Stimulated activated CD4-positive, alpha-beta T cell treated with anti-CD3 and anti-CD28 coated beads, Interleukin-1b, Interleukin-23, amount 100 ng/mL, for 24 hours (primary cell): ENCODE measurements at places on chromosomes 7 and 10.

- no peak for DNase-seq
Observed at GRCh38 chr7:116630357-116630756, 41.6 kb upstream of the MET start.

GRCh38 chr10:24449321-24449740 lies 240.4 kb downstream of the KIAA1217 start:
- no peak for DNase-seq

DNA sequence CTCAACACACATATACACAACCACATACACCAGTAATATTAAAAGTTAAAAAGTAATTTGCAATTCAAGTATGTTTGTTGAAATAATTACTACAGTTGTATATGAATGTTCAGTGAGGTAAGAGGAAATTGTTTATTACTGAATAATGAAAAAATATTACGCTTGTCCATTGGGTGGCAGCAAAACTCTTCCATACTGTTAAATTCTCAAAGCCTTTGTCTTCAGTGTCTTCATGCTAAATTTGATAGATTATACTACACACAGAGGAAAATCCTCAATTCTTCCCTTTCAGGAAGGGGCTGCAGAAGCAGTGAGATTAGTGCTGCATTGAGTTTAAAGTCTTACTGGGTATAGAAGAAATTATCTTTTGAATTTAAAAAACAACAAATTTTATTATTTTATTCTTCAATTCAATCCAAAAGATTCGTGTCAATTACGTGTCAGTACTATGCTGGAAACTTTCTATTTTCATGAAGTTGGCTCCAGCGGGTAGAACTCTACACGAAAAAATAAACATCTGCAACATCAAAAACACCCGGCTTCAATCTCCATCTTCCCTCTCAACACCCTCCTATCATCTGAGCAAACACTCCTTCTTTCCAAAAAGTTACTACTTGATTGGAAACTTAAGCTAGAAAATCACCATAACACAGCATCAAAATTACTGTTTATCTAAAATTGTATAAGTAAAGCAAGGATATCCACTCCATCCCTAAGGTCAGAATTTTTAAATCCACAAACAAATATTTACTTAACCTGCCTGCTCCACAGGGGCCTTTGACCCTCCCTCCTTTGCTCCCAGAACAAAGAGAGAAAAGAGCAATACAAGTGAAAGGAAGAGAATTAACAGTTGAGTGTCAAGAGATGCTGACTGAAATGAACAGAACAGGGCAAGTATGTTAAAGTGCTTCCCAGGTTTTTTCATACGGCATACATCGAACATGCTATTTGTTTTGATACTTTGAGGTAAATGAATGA lies 37.0 kb upstream of the TES start:
- no peak for DNase-seq

- no peak for DNase-seq
Observed at GRCh38 chr7:134834689-134835462, 55.4 kb downstream of the CALD1 start.

DNA sequence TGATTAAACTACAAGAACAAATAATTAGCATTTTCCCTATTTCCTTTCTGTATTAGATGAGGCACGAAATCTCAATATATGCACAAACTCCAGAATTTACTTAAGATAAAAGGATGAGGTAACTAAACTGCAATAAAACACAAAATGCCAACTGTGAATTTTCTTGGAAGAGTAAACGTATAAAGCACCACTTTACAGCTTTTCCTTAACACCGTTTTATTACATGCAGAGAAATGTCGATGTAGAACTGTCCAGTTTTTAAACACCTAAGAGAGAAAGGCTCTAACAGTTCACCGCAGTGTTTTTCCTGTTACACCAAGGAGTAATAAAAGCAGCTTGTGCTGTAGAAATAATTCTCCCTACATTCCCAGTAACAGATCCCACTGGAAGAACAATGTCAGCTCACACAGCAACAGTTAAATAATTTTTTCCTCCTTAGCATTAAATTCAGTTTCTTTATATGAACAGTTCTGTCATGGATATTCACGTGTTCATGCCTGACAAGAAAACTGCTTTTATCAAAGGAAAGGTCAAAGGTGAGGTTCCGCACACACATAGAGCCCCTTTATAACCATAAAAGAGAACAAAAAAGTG lies 52.0 kb downstream of the MINDY3 start:
- no peak for DNase-seq

DNA sequence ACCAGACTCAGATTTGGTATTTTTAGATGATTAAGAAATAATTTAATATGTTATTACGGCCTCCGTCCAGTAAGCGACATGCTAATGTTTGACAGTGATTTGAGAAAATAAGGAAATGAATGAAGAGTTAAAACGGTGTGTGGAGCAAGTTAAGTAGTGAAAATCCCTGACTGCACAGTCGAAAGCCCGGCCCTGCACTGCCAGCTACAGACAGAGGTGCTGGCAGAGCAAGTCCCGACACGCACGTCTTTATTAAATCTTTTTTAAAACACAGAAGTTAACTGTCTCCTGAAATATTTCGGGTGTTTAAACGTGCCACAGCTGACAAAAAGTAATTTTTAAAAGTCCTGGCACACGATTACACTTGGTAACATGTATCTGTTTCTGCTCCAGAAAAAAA lies 293.4 kb upstream of the RNF32 start:
- no peak for DNase-seq

DNA sequence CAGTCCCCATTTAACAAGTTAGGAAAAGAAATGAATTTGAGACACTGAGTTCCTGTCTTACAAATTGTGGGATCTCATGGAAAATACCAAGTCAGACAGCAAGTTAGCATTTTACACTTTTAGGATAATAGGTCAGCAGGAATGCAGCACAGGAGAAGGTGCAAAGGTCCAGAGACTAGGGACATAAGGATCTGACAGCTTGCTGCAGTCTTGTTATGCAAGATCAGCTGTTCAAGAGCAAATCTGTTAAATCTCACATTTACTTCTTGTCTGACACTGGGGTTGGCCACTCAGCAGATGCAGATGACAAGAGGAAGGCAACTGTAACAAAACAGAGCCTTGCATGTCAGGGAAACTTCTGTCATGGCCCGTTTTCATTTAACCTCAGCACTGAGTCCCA lies 239.6 kb downstream of the PHF14 start:
- no peak for DNase-seq

- no peak for DNase-seq
Observed at GRCh38 chr10:1724921-1725488, 12.3 kb downstream of the ADARB2 start.

GRCh38 chr10:58517491-58518355 lies 5.1 kb downstream of the BICC1 start:
- DNase-seq: no peak

GRCh38 chr7:43849047-43849446 lies 20.3 kb downstream of the MRPS24 start:
- no peak for DNase-seq

GRCh38 chr10:85548034-85548433 lies 818.6 kb downstream of the GRID1 start:
- no peak for DNase-seq

GRCh38 chr10:18140149-18140956 lies at the start of gene CACNB2:
Gene CACNB2, plus strand, starts transcription at chr10:18140424.
- DNase-seq: no peak

GRCh38 chr10:63042256-63042655 lies 90.9 kb upstream of the NRBF2 start:
- no peak for DNase-seq

DNA sequence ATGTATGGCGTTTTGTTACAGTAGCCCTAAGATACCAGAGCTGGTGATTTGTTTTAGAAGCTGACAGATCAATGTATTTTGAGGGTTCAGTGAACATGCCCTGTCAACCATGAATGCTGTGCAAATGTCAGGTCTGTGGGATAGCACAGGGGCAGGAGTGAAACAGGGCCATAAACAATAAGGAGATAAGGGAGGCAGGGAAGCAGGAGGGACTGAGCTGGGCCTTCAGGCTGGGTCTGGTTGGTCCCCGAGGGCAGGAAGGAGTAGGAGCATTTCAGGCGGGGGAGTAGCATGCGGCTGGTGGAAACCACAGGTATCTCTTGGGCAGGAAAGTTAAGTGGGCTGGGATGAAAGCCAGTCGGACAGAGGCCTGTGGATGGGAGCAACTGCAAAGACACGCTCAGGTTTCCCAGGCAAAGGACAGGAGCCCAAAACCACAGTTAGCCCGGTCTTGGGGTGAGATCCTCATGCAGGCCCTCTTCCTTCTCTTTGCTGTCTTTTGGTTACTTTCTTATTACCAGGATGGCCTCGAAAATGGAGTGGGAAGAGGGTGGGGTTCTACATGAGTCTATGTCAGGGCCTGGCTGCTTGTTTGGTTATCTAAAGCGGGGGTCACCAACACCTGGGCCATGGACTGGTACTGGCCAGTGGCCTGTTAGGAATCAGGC lies 69.5 kb upstream of the SEPHS1 start:
- no peak for DNase-seq

GRCh38 chr10:86756511-86757112 lies at the start of gene BMPR1A:
Gene BMPR1A, plus strand, starts transcription at chr10:86756619. Its CDS starts 119,400 bp downstream, at chr10:86876019.
- no peak for DNase-seq

DNA sequence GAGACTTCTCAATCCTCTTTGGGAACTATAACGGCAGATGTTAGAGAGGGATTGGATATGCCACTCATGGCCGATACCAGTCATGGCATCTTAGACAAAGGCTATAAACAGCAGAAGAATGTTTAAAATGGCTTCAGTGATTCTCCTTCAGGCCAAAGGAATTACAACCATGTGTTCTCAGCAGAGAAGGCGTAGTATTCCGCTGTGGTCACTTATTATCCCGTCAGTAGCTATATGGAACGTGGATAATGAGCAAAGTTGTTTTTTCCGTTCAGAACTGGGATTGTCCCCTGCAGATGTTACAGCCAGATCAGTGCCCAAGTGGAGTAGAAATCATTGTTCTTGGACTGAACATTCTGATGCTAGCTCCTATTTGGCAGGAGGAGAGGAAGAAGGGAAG lies 43.1 kb downstream of the TEX36 start:
- no peak for DNase-seq

DNA sequence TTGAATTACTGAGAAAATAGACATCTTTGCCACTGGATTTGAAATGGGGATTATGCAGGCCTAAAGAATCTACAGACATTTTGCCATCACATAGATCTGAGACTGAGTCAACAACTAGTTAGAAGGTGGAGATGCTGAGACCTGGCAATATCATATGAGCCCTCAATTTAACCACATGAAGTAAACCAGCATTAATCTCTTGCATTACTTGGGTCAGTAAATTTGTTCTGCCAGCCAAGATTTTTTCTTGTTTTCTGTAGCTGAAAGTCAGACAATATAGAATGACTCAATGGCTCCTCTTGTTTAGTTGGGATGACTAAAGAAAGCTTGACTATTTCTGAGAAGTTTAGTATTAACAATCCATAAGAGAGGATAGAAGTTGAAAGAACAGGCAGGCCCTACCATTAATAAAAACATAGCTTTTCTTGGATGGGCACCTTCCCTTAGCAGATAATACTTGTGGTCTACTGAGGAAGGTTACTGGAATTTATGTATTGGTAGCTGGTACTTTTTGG lies 396.7 kb upstream of the SORCS1 start:
- DNase-seq: no peak

- no peak for DNase-seq
Observed at GRCh38 chr10:6609625-6610024, 29.5 kb upstream of the PRKCQ start.

- peak; percentile 44 for DNase-seq
Observed at GRCh38 chr7:143240291-143241168, 18.7 kb downstream of the TAS2R40 start.

DNA sequence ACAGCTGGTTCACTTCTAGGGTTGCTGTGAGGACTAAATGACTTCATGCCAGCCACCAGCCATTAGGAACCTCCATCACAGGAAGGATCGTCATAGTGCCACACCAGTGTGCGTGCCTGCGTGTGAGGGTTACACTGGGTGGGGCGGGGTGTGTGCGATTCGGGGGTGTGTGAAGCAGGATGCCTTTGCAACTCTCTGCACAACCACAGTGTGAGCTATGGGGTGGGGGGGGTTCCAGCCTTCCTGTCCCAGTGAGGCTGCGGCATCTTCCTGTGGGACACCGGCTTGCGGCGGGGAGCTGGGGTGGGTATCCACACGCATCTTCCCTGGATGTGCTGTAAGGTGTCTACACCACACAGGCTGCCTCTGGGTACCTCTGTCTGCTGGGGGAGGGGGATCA lies 6.9 kb upstream of the ELFN1 start:
- no peak for DNase-seq

GRCh38 chr10:19964625-19965024 lies 148.4 kb downstream of the PLXDC2 start:
- no peak for DNase-seq

DNA sequence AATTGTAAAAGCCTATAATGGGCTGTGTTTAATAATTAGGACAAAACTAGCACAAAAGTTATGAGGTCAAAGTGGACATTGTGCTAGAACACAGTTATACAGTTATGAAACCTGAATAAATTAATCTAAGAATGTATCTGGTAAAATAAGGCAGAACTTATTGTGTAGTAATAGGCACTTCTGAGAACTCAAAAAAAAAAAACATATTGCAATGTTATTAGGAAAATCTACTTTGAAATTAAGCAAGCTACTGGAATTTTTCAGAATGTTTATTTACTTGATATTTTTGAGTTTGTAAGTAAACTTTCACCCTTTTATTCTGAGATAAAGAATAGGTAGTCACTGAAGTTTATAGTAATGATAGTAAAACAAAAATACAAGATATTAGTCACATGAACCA lies 135.8 kb upstream of the ABCB5 start:
- no peak for DNase-seq

DNA sequence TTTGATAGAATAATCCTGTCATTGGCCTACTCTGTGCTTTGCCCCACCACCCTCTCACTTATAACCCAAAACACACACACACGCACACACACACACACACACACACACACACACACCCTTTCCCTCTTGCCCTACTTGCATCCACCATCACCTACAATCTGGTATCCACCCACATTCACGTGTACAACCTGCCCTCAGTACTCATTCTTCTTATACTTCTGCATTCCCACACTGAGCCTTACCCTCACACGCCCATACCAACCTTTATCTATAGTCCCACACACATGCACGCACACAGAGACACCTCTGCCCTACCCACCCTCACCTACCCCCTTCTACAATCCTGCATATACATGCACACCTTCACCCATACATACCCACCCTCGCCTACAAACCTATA lies 10.8 kb upstream of the SRI start:
- no peak for DNase-seq

DNA sequence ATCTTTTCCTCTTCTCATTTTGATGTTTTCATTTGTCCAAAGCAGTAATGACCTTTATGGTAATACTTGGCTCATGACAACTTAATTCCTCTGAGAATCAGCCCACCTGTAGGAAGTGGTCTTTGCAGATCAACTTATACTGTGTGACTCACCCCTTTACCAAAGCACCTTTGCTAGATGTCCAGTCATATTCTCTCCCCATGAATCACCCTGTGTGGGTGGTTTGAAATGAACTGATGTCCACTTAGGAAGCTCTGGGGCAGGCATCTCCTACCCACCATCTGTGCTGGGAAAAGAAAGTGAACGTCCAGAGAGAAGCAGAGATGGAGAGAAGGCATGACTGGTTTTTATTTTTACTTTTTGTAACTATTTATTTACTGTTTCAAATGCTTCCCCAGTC lies 410.3 kb downstream of the KIF20B start:
- no peak for DNase-seq
